ENCODE measurements at places on chromosomes 2 and 18.

GRCh38 chr2:120731175-120731574 is 4.5 kb upstream of the GLI2 start:
- no peak for DNase-seq

GRCh38 chr18:25875551-25876240 is 214.7 kb downstream of the SS18 start:
- DNase-seq = no peak

DNA sequence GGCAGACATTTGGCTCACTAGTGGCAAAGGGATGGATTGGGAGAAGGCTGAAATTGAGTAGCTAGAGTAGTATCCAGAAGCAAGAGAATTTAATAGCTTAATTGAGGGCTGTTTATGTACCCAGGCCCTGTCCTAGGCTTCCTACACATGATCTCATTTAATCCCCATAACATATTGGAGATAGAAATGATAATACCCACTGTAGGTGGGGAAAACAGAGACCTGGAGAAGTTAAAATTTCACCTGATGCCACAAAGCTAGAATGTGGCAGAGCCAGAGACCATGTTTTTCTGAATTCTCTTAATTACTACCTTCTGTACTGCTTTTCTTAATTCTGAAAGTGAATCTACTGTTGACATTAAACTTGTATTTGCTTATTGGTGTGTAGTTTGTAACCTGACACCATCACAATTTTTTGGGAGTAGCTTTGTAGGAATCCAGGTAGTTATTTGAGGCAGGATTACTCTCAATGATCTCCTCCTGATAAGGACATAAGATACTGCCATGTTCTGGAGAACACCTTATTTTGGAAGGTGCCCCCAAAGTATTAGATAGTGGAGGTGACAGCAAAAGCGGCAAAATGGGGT is 42.2 kb downstream of the RAB10 start:
- DNase-seq = no peak

GRCh38 chr2:203730076-203730729 is 23.8 kb downstream of the CD28 start:
- DNase-seq = no peak

GRCh38 chr2:182717416-182717815 is 1.4 kb downstream of the DNAJC10 start:
- no peak for DNase-seq

- no peak for DNase-seq
Observed at GRCh38 chr2:46315103-46315890, 18.1 kb downstream of the EPAS1 start.

DNA sequence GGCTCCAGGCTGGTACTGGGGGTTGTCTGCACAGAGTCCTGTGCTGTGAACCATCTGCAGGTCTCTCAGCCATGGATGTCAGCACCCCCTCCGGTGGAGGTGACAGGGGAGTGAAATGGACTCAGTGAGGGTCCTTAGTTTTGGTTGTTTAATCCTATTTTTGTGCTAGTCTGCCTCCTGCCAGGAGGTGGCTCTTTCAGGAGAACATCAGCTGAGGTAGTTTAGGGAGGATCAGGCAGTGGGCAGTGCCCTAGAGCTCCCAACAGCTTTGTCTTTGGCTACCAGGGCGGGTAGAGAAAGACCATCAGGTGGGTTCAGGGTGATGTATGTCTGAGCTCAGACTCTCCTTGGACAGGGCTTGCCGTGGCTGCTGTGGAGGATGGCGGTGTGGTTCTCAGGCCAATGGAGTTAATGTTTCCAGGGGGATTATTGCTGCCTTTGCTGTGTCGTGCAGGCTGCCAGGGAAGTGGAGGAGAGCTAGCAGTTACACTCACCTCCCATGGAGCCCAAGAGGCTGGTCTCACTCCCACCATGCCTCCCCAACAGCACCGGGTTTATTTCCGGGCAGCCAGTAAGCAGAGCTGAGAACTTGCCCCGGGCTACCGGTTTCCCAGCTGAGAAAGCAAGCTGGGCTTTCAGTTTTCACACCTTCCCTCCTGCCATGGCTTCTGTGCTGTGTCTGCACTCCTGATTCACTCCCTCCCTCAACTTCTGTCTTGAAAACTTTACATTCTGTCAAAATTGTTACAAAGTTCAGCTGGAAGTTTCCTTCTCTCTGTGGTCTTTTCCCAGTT is 563.4 kb downstream of the XIRP2 start:
- DNase-seq = no peak

DNA sequence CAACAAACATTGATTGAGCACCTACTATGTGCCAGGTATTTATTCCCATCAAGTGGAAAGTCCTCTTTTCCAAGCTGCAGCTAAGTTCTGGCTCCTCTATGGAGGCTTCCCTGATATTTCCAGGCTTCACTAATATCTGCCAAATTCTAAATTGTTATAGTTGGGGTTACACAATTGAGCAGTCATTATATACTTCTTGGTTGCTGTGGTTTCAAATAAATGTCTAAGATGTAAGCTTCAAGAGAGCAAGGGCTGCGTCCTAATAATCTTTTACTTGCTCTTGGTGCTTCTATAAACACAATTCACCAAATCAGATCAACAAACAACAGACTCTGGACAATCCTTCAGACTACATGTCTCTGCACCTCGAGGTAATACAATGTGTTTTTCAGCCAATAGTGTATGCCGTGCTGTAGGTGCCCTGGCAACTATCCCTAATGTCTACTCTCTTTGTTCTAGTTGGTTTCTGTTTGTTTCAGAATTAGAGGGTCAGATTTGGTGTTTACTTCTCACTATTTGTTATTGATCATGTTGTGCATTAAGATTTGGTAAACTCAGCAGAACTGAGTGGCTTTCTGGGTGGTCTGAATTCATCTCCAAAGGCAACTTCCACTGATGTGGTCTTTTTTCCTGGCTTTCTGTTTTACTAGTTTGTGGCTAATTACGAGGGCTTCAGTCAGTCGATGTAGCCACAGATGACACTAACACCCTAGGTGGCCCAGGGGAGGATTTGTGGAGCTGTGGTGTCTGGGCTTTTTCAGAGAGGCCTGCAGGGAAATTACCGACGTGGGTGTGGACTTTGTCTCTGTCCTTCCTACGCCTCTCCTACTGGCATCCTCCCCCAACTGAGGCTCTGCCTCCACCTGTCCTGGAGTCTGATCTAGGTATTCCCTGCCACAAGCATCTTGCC is 50.4 kb downstream of the CDCA7 start:
- DNase-seq = no peak

GRCh38 chr2:190578158-190579057 is 43.9 kb upstream of the NEMP2 start:
- no peak for DNase-seq

DNA sequence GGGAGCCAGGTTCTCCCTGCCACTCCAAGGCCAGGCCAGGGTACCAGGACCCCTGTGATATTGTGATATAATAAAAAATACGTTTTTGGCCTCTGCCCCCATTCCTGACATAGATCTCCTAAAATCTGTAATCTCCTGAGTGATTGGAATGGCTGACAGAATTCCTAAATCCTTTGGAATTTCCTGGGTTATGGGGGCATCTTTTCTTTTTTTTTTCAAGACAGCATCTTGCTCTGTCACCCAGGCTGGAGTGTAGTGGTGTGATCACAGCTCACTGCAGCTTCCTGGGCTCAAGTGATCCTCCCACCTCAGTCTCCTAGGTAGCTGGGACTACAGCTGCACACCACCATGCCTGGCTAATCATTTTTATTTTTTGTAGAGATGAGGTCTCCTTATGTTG is 26.2 kb upstream of the TUBB6 start:
- DNase-seq = no peak

DNA sequence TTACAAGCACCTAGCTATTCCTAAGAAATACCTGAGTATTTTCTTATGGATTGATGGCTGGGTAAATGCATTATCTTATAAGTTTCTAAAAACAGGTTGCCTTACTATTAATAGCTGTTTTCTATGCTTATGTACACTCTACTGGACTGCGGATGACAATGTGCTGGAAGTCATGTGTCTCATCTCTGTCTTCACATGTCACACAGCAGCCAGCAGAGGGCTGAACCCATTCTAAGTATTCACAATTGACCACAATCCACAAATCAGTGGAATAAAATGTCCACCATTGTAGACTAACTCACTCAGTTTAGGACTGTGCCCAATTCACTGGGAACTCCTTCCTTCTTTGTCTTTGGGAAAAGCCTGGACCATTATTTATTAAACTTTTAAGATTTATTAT is 371.2 kb downstream of the INSIG2 start:
- DNase-seq = no peak

GRCh38 chr2:166158546-166158945 is 30.7 kb upstream of the SCN1A start:
- no peak for DNase-seq

DNA sequence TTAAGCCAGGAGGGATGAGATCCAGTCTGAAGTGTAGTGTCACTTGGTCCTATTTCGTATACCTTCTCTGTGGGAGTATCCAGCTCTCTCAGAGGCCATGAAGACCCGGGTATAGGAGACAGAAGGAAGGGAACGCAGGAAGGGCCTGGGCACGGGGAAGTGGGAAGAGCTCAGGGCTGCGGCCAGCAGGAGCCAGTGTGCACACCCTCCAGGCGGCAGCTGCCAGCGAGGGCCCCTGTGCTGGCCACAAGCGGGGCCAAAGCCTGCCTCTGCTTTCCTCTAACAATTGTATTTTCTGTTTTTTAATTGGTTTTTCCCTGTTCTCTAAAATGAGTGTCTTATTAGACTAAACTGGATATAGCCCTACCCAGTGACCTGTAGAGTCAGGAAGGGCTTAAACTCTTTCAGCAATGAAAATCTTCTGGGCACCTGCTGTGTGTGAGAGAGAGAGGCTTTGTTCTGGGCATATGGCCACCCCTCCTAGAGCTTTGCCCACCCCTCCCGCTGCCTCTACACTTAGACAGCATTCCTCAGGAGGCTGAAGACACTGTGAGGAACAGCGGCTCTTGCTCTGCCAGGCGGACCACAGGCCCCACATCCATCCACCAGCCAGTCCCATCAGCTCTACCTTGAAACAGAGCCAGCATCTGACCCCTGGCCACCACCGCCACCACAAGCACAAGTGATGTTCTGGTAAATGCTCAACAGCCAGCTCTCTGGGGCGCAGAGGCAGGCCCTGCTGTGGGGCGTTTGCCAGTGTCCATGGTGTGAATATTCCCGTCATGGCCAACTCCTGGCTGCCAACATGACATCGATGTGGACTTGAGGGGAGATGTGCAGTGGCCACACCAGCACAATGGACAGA is 9.5 kb downstream of the GPR17 start:
- DNase-seq = peak; percentile 43

DNA sequence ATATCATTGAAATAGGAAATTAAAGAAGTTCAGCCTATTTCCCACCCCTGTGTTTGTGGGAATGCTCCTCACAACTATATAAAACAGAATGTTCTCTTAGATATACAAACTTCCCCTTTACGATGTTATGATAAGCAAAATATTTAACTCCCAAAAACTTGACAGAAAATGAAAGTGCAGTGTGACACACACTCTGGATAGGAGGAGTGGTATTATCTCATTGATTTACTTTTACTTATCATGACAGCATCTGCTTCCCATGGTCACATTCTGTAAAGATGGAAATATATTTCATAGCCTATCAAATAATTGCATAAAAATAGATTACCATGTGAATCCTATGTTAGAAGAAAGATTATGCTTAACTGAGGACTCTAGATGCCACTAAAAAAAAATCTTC is 96.6 kb upstream of the STK17B start:
- no peak for DNase-seq

DNA sequence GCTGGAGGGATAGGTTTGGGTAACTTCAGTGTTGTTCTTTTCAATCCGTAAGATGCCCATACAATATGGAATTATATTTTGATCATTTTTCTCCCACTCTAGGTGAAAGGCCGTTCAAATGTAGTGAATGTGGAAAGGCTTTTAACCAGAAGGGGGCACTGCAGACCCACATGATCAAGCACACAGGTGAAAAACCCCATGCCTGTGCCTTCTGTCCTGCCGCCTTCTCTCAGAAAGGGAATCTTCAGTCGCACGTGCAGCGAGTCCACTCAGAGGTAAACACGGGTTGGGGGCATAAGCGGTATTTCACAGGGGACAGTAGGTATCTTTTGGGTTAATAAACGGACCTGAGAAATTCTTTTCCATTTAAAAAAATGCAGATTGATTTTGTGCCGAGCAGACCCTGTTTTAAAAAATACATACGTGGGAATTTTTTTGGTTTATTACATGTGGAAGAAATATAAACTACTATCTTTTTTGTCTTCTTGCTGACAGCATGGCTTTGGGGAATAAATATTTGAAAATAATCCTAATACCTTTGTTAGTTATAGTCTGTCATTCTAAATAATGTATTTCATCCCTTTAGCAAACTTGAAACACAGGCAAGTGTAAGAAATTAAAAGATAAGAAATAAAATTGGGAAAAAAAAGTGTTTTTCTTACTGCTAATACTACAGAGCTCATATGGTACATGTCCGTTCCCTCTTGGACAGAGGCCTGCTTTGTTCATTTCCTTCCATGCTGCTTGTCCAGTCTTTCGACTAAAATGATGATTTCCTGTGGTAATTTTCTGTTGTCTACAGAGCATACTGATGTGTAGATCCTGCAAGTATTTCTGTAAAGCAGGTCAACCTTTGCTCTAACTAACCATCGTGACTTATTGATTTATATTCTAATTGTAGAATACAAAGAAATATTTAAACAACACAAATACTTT is 53.3 kb downstream of the ZNF236 start:
- no peak for DNase-seq

DNA sequence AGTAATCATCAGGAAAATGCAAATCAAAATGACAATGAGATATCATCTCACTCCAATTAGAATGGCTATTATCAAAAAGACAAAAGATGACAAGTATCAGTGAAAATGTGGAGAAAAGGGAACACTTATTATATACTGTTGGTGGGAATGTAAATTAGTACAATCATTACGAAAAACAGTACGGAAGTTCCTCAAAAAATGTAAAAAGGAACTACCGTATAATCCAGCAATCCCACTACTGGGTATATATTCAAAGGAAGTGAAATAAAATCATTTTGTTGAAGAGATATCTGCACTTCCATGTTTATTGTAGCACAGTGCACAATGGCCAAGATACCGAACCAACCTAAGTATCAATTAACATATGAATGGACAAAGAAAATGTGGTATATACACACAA is 52.4 kb upstream of the TEX51 start:
- DNase-seq = no peak

- DNase-seq = no peak
Observed at GRCh38 chr2:121338281-121338680, 53.3 kb upstream of the TFCP2L1 start.

GRCh38 chr2:11750422-11750821 is 4.0 kb downstream of the LPIN1 start:
- no peak for DNase-seq

DNA sequence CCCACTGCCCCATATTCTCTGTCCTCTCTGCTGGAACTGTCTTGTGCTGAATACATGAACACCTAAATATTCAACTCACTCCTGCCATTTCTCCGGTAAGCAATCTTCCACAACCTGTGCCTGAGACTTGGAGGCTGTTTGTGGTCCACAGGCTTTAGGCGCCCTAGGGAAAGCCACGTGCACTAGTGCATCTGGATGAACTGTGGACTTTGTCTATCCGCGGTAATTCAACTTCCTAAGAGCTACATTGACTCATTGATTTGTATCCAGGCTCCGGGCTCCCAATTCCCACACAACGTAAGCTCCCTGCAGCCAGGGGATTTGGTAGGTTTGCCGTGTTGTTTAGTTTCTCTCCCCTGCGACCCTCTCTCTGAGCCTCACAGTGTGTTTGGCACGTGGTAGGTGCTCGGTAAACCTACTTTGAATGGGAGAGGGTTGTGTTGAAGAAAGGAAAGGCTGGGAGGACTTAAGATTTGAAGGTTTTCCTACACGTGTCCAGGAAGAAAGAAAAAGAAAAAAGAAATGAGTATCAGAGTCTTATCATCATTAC is 718.2 kb downstream of the DPP10 start:
- DNase-seq = no peak

- no peak for DNase-seq
Observed at GRCh38 chr18:34820360-34821065, 110.4 kb downstream of the DTNA start.

Data from NCI-H524 treated with DMSO at 0.1 percent for 48 hours (cell line).